ENCODE measurements at places on chromosomes 12 and 14. TPM values are rescaled to one million over a fixed set of nuclear protein-coding genes. Genes with fewer than 3 reads are reported as not detected.
A peak's percentile ranks its signal among the peaks of the same experiment; 100 is the strongest.

- H3K36me3 ChIP-seq, result peaks cover 4% of the 10 kb centered on the region
- peaks cover 48% of the 10 kb centered on the region for H3K4me1 ChIP-seq
- H3K4me3 ChIP-seq, result peak overlapping the region; percentile 93
- peaks cover 4% of the 10 kb centered on the region for H3K27me3 ChIP-seq
- DNase-seq, result no peak
- H3K27ac ChIP-seq, result peak overlapping the region; percentile 11
Observed at GRCh38 chr12:93573552-93574223, 1.2 kb downstream of the SOCS2 start.

DNA sequence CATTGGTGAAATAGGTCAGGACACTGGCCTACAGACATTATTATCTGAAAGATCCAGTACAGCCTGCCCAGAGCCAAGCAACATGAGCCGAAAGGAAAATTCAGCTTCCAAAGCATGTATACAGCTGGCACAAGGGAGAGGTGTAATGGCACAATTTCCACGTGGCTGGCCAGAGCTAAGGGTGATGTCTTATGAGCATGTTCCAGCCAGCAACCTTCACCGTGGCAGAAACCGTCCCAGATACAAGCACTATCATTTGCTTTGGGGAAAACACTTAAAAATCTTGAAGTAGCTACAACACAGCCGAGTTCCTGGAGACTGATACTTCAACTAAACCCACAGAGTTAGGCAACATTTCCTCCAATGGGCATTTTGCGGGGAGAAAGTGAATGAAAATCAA lies 44.5 kb downstream of the CORO1C start:
- no peak overlapping the region for H3K4me3 ChIP-seq
- no peak for DNase-seq
- no peaks in the 10 kb centered on the region for H3K27me3 ChIP-seq
- no peak overlapping the region for H3K27ac ChIP-seq
- H3K36me3 ChIP-seq, result no peaks in the 10 kb centered on the region

The CLEC1B gene
- polyA plus RNA-seq, result 0.47 TPM

DNA sequence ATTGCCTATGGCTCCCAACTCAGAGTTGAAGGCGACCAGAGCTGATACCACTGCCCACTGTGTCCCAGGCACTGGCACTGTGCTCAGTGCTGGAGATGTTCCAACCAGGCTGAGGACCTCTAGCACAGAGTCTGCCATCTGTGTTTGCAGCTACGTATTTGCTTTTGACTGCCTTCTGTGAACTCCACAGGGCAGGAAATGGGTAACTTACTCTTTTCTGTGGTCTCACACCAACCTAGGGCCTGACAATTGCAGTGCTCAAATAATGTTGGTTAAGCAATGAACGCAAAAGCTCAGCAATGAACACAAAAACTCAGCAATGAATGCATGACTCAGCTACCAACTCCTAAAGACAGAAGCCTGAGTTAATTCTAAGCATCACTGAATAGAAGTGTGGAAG lies 202.8 kb downstream of the NUAK1 start:
- H3K4me3 ChIP-seq, result no peak overlapping the region
- DNase-seq, result no peak
- H3K27me3 ChIP-seq, result peaks cover 4% of the 10 kb centered on the region
- H3K27ac ChIP-seq, result no peak overlapping the region
- H3K4me1 ChIP-seq, result no peaks in the 10 kb centered on the region

GRCh38 chr14:71169861-71170260 lies 262.6 kb downstream of the PCNX1 start:
- no peak for DNase-seq
- H3K4me3 ChIP-seq, result no peak overlapping the region

DNA sequence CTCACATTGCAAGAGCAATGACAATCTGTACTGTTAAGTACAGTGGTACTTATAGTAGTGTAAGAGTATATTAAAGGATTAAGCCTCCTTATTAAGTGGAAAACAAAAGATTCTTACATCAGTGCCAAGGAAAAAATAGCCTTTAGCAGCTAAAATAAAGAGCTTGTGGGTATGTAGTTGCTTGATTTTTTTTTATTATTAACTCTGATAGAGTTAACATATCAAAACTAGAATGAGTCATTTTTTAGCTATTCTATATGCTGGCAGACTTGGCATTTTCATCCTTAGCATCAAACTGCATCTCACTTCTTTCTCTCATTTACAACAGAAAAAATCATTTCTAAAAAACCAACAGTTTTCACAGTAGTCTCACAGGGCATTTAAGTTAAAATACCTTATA lies 86.5 kb downstream of the ATP2B1 start:
- no peak overlapping the region for H3K4me3 ChIP-seq
- no peak overlapping the region for H3K27ac ChIP-seq

The GAS2L3 gene
- polyA plus RNA-seq, result 0.30 TPM

The OR10A7 gene
- polyA plus RNA-seq, result not detected

DNA sequence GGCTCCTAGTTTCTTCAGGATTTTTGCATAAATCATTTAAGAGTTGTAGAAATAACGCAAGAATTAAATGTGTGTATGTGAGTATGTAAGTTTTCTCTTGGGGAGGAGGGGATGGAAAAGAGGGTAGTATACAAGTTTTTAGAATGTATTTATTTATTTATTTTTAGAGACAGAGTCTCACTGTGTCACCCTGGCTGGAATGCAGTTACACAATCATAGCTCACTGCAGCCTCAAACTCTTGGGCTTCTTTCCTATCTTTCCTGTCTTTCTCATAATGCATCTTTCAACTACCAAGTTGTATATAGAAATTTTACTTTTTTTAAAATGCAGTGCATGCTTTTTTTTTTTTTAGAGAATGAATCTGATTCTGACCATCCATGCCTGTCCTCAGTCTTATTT lies 269.0 kb upstream of the GARIN2 start:
- H3K36me3 ChIP-seq, result peaks cover 45% of the 10 kb centered on the region
- H3K4me3 ChIP-seq, result no peak overlapping the region
- no peaks in the 10 kb centered on the region for H3K4me1 ChIP-seq
- H3K27ac ChIP-seq, result no peak overlapping the region
- DNase-seq, result no peak
- H3K27me3 ChIP-seq, result no peaks in the 10 kb centered on the region

DNA sequence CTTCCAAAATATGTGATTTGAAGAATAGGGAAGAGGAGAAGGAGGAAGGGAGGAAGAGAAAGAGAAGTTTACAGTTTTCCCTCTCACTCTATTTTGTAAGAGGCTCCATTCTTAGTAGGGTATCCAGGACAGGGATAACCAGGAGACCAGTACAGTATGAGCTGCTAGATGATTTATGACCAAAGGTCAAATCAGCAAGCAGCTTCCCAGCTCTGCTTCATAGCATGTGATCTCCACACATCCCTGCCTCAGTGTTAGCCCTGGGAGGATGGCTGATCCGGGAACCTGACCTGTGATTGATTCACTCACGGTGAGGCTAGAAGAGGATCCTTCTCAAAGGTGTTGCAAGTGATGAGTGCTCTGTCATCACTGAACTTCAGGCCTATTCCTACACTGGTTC lies 16.6 kb downstream of the RDH12 start:
- H3K27ac ChIP-seq, result no peak overlapping the region
- no peaks in the 10 kb centered on the region for H3K36me3 ChIP-seq
- DNase-seq, result no peak
- H3K4me1 ChIP-seq, result peaks cover 6% of the 10 kb centered on the region
- H3K4me3 ChIP-seq, result no peak overlapping the region

GRCh38 chr12:5967645-5968415 lies 22.8 kb upstream of the ANO2 start:
- H3K27me3 ChIP-seq, result no peaks in the 10 kb centered on the region
- no peaks in the 10 kb centered on the region for H3K4me1 ChIP-seq
- no peaks in the 10 kb centered on the region for H3K36me3 ChIP-seq
- no peak overlapping the region for H3K27ac ChIP-seq
- no peak for DNase-seq

DNA sequence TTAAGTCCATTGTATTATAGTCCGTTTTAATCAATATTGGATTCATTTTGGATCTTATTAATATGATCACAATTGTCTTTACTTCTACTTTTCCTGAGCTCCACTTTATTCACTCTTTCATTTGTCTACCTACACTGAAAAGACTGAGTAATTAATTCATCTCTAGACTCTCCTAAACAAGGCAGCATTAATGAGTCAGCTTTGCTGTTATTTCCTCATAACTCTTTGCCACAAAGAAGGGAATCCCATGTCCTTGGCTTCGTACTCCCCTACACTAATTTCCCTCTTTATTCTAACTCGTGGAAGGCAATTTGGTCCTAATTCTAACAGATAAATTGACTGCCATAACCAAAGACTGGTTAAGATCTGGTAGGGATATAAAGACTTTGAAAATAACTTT lies 91.9 kb downstream of the ARMH4 start:
- H3K4me1 ChIP-seq, result no peaks in the 10 kb centered on the region
- H3K4me3 ChIP-seq, result no peak overlapping the region
- DNase-seq, result no peak
- no peaks in the 10 kb centered on the region for H3K36me3 ChIP-seq

DNA sequence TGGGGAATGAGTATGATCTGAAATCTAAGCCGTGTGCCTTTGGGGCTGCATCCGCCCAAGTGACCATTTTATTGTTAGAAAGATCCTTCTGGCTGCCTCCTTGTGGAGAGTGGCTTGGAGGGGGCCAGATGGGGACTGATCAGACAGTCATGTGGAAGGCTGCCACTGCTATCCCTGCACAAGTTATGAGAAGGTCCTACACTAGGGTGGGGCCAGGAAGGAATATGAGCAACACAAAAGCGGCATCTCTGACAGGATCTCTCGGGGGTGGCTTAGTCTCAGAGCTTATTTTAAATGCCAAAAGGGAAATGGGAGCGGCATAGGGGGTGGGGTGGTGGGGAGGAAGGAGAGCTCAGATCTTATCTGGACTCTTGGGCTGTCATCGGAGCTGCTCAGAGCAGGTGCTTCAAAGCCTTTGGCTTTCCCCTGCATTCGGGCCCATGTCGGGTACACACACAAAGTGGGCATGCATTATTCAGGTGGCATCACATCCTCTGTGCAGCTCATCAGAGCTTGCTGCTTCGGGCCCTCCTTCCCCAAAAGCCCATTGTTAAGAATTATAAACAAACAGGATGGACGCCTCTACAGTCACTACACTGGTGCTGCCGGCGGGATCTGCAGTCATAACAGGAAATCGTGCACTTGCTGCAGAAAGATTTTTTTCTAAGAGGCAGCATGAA lies 805.4 kb downstream of the VRK1 start:
- H3K4me1 ChIP-seq, result no peaks in the 10 kb centered on the region
- H3K36me3 ChIP-seq, result peaks cover 9% of the 10 kb centered on the region
- H3K4me3 ChIP-seq, result no peak overlapping the region
- DNase-seq, result peak; percentile 77
- no peak overlapping the region for H3K27ac ChIP-seq
- H3K27me3 ChIP-seq, result peaks cover 2% of the 10 kb centered on the region

- H3K4me3 ChIP-seq, result peak overlapping the region; percentile 75
- H3K36me3 ChIP-seq, result peaks cover 6% of the 10 kb centered on the region
- peak overlapping the region; percentile 97 for H3K27ac ChIP-seq
- peaks cover 100% of the 10 kb centered on the region for H3K4me1 ChIP-seq
Observed at GRCh38 chr14:22488522-22489243, 100.3 kb downstream of the DAD1 start.

- peaks cover 24% of the 10 kb centered on the region for H3K27me3 ChIP-seq
- peak overlapping the region; percentile 77 for H3K4me3 ChIP-seq
Observed at GRCh38 chr12:49089821-49090773, 4.5 kb downstream of the DHH start.

- no peaks in the 10 kb centered on the region for H3K36me3 ChIP-seq
- H3K4me3 ChIP-seq, result no peak overlapping the region
- no peaks in the 10 kb centered on the region for H3K4me1 ChIP-seq
- no peak for DNase-seq
- H3K27me3 ChIP-seq, result peaks cover 2% of the 10 kb centered on the region
Observed at GRCh38 chr12:87425942-87426554, 603.2 kb downstream of the C12orf50 start.

The C14orf132 gene
- not detected for polyA plus RNA-seq

DNA sequence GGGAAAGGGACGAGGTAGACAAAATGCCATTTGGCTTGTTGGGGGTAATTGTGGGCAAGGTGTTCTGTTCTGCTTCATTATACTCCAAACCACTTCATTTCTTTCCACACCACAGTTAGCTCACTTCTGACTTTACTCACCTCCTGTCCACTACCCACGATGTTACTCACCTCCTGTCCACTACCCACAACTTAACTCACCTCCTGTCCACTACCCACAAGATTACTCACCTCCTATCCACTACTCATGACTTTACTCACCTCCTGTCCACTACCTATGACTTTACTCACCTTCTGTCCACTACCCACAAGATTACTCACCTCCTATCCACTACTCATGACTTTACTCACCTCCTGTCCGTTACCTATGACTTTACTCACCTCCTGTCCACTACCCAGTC lies 10.1 kb upstream of the TWF1 start:
- H3K4me3 ChIP-seq, result no peak overlapping the region
- peaks cover 4% of the 10 kb centered on the region for H3K27me3 ChIP-seq
- H3K36me3 ChIP-seq, result no peaks in the 10 kb centered on the region
- no peak for DNase-seq
- H3K4me1 ChIP-seq, result no peaks in the 10 kb centered on the region

The TMEM132C gene
- not detected for polyA plus RNA-seq

DNA sequence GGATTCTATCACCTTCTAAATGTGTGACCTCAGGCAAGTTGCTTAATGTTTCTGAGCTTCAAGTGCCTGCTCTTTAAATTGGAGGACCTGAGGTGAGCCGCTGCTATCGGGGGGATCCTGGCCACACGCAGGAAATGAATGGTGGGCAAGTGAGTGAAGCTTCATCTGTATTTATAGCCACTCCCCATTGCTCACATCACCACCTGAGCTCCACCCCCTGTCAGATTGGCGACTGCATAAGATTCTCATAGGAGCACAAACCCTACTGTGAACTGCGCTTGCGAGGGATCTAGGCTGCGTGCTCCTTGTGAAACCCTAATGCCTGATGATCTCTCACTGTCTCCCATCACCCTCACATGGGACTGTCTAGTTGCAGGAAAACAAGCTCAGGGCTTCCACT lies 158.6 kb upstream of the CCND2 start:
- H3K4me3 ChIP-seq, result no peak overlapping the region
- no peaks in the 10 kb centered on the region for H3K36me3 ChIP-seq
- DNase-seq, result peak; percentile 16
- no peak overlapping the region for H3K27ac ChIP-seq
- peaks cover 6% of the 10 kb centered on the region for H3K27me3 ChIP-seq
- H3K4me1 ChIP-seq, result peaks cover 17% of the 10 kb centered on the region

Data from immature natural killer cell (primary cell).